Progenitor cell of endocrine pancreas (in vitro differentiated cells): ENCODE measurements at places on chromosomes 4 and X. TPM values are rescaled to one million over a fixed set of nuclear protein-coding genes. Genes with fewer than 3 reads are reported as not detected.

GRCh38 chr4:6695660-6696610, 2.3 kb downstream of the S100P start:
- no peak for DNase-seq
- no peaks in the 10 kb centered on the region for H3K27me3 ChIP-seq
- peaks cover 11% of the 10 kb centered on the region for H3K36me3 ChIP-seq
- peak overlapping the region; percentile 72 for H3K27ac ChIP-seq

DNA sequence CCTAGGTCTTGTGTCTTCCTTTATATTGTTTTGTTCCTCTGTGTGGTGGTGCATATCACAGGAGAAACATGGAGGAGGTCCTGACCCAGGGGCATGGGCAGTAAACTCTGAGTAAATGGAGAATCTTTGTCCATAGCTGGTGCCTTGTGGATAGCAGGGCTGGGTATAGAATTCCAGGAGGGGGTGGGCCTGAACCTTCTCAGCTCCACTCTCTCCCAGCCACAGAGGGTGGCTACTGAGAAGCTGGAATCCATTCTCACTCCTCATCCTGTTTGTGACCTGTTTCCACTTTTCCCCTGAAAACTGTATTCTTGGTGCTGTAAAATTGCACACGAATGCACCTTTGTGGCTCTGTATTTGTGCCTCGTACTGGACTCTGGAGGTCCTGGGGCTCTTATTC, 47.7 kb upstream of the ADRA2C start:
- no peaks in the 10 kb centered on the region for H3K36me3 ChIP-seq
- H3K4me3 ChIP-seq = no peak overlapping the region
- DNase-seq = no peak

DNA sequence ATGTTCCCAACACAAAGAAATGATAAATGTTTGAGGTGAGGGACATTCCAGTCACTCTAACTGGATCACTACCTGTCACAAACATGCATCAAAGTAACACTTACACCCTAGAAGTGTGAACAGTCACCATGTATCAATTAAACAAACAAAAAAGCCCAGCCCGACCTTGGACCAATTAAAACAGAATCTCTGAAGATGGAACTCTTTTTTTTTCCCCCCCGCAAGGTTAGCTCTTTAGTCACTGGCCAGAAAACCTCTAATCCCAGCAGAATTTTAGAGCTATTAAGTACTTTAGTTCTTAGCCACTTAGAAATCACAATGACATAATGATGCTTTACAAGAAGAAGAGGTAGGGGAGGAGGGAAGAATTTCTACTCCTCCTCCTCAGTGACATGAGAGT, 154.5 kb downstream of the PALLD start:
- H3K27me3 ChIP-seq = no peaks in the 10 kb centered on the region
- no peaks in the 10 kb centered on the region for H3K36me3 ChIP-seq
- no peak overlapping the region for H3K27ac ChIP-seq
- no peak for DNase-seq

DNA sequence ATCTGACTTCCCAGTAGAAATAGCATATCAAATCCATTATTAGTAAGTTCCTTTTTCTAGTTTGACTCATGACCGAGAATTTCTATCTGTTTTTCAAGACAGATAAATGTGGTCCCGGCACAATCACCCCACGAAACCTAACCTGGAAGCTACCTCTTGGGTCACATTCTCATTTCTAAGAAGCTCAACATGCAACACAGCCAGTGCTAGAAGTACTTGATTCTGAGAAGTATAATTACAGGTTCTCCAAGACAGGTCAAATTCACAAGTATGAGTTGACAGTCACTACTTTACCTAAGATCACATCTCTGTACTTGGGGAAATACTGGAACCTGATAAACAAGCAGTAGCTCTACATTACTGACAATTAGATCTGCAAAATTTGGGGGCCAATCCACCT, 54.0 kb upstream of the PLAC1 start:
- H3K36me3 ChIP-seq = no peaks in the 10 kb centered on the region
- H3K4me3 ChIP-seq = no peak overlapping the region
- H3K27me3 ChIP-seq = no peaks in the 10 kb centered on the region
- H3K4me1 ChIP-seq = peaks cover 20% of the 10 kb centered on the region
- no peak overlapping the region for H3K27ac ChIP-seq
- DNase-seq = no peak

DNA sequence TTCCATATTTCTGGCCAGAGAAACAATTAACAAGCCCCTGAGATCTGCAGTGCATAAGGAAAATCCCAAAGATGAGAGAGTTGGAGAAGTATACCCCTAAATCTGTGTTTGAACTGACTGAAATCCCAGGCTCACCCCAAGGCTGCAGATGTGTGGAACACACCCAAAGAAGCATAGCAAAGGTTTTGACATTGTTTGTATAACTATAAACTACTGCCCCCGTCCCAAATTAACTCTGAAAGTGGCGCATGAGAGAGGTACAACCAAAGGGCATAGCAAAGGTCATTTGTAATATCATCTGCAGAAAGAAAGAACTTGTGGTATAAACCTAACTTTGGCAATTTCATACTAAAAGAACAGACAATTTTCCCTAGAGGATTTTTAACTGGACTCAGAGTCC, 157.9 kb downstream of the DCAF12L1 start:
- H3K36me3 ChIP-seq = peaks cover 1% of the 10 kb centered on the region
- no peak overlapping the region for H3K4me3 ChIP-seq
- H3K27me3 ChIP-seq = no peaks in the 10 kb centered on the region
- H3K27ac ChIP-seq = no peak overlapping the region

DNA sequence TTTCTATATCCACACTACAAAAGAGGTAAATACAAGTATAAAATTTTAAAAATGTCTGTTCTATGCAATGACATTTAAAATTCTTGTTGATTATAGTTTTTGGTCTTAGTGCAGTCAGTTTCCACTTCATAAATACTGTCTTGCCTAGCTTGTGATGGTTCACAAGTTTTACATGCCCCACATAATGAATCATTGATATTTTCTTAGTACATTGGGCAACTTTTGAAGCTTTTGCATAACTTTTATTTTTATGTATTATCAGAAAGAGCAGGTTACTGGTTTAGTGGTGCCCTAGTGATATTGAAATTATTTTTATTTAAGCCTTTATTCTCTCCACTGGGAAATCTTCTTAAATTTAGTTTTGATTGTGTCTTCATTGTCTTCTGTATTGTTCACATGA, 388.0 kb downstream of the CCSER1 start:
- no peaks in the 10 kb centered on the region for H3K36me3 ChIP-seq
- no peaks in the 10 kb centered on the region for H3K27me3 ChIP-seq
- H3K4me3 ChIP-seq = no peak overlapping the region
- no peaks in the 10 kb centered on the region for H3K4me1 ChIP-seq

GRCh38 chrX:132756439-132756838, 202.0 kb downstream of the HS6ST2 start:
- H3K36me3 ChIP-seq = no peaks in the 10 kb centered on the region
- no peak overlapping the region for H3K27ac ChIP-seq
- peaks cover 16% of the 10 kb centered on the region for H3K27me3 ChIP-seq
- H3K4me1 ChIP-seq = peaks cover 1% of the 10 kb centered on the region
- DNase-seq = no peak

DNA sequence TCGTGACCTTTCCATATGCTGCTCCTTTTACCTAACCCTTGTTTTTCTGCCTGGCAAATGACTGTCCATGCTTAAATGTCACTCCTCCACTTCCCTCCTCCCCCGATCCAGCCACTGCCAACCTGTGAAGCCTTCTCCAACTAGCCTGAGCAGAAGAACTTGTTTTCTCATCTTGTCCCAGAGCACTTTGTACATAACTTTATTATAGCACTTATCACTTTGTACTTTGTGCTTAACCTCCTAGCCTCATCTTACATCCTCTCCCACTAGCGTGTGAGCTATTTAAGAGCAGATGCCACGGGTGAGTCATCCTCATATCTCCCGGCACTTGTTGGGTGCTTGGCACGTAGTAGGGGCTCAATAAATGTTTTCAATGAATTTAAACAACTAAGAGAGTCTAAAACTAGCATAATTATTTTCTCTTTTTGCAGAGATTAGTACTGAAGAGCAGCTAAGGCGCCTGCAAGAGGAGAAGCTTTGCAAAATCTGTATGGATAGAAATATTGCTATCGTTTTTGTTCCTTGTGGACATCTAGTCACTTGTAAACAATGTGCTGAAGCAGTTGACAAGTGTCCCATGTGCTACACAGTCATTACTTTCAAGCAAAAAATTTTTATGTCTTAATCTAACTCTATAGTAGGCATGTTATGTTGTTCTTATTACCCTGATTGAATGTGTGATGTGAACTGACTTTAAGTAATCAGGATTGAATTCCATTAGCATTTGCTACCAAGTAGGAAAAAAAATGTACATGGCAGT, 46.9 kb downstream of the XIAP start:
- H3K4me3 ChIP-seq = no peak overlapping the region
- H3K4me1 ChIP-seq = no peaks in the 10 kb centered on the region
- DNase-seq = no peak

DNA sequence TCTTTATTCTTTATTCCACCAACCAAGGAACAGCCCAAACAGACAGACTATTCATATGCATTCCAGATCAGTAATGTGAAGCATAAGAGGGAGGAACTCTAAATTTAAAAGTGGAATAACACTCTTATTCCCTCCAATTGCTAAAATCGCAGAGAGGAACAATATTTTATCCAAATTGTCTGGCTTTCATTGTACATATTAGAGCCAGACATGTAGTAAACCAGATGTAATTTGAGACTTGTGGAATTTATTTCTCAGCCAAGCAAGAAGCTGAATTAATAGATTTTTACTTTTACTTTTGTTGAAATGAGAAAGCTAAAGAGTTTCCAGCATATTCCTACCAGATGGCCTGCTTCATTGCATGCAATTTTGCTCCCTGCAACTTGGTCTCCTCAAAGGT, 674.6 kb upstream of the SLIT2 start:
- H3K4me3 ChIP-seq = no peak overlapping the region
- no peak overlapping the region for H3K27ac ChIP-seq

- no peak for DNase-seq
- H3K27ac ChIP-seq = no peak overlapping the region
- no peak overlapping the region for H3K4me3 ChIP-seq
- no peaks in the 10 kb centered on the region for H3K4me1 ChIP-seq
- H3K36me3 ChIP-seq = no peaks in the 10 kb centered on the region
Measured at GRCh38 chr4:52102587-52102986, 51.5 kb downstream of the SPATA18 start.

DNA sequence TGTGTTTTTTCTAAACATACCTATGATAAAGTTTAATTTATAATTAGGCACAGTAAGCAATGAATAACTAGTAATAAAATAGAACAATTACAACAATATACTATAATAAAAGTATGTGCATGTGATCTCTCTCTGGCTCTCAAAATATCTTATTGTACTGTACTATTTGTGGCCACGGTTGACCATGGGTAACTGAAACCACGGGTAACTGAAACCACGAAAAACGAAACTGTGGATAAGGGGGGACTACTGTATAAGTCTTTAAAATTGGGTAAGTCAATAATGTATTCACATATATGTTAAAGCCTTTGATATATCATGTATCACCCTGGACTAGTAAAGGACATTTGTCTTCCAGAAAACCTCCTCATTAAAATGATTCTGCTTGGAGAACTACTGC, 20.0 kb downstream of the TMEM154 start:
- peaks cover 6% of the 10 kb centered on the region for H3K36me3 ChIP-seq
- H3K27me3 ChIP-seq = peaks cover 3% of the 10 kb centered on the region
- H3K27ac ChIP-seq = no peak overlapping the region
- H3K4me1 ChIP-seq = no peaks in the 10 kb centered on the region
- no peak for DNase-seq
- H3K4me3 ChIP-seq = no peak overlapping the region

GRCh38 chr4:162957521-162958143, 209.1 kb downstream of the NAF1 start:
- H3K27ac ChIP-seq = no peak overlapping the region
- no peak overlapping the region for H3K4me3 ChIP-seq
- no peaks in the 10 kb centered on the region for H3K4me1 ChIP-seq
- H3K27me3 ChIP-seq = no peaks in the 10 kb centered on the region
- no peaks in the 10 kb centered on the region for H3K36me3 ChIP-seq

GRCh38 chrX:6930307-6930849, 217.1 kb upstream of the STS start:
- H3K4me1 ChIP-seq = peaks cover 1% of the 10 kb centered on the region
- no peak overlapping the region for H3K4me3 ChIP-seq
- peaks cover 1% of the 10 kb centered on the region for H3K36me3 ChIP-seq
- H3K27me3 ChIP-seq = no peaks in the 10 kb centered on the region

DNA sequence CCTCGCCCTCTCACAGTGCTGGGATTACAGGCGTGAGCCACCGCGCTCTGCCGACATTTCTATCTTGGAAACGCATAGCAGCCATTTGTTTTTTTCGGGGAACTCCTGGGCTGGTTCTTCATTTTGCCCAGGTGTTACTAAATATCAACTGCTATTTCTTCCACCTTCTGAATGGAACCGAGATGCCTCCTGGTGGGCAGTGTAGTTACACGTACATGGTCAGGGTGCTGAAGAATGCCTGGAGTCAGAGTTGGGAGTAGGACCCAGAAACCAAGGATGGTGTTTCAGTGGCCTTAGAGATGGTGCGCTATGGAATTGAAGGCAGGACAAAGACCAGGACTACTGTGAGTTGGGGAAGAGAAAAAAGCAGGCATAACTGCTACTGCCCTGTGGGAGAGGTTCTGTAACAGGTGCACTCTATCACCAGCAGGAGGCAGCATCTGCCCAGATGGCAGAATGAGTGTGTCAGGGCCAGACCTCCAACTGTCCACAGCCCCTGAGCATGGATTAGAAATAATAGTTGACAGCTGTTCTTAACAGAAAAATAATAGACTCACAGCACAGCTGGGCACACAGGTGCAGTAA, 81.7 kb downstream of the ZC4H2 start:
- H3K27me3 ChIP-seq = no peaks in the 10 kb centered on the region
- no peak overlapping the region for H3K27ac ChIP-seq
- no peaks in the 10 kb centered on the region for H3K4me1 ChIP-seq
- H3K4me3 ChIP-seq = no peak overlapping the region
- peaks cover 2% of the 10 kb centered on the region for H3K36me3 ChIP-seq

DNA sequence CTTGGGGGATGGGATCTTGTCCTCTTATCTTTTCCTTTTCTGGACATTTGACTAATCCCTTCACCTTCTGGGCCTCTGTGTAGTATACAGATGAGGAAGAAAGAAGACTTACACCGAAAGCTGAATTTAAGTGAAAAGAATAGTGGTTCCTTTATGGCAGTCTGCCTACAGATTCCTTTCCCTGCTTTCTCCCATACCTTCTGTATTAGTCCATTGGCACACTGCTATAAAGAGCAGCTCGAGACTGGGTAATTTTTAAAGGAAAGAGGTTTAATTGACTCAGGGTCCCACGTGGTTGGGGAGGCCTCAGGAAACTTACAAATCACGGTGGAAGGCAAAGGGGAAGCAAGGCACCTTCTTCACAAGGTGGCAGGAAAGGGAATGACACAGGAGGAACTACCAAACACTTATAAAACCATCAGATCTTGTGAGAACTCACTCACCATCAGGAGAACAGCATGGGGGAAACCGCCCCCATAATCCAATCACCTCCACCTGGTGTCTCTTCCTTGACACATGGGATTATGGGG, 34.0 kb upstream of the CD38 start:
- H3K27ac ChIP-seq = no peak overlapping the region
- H3K4me1 ChIP-seq = no peaks in the 10 kb centered on the region
- H3K27me3 ChIP-seq = no peaks in the 10 kb centered on the region
- no peaks in the 10 kb centered on the region for H3K36me3 ChIP-seq
- H3K4me3 ChIP-seq = no peak overlapping the region

Gene SPATA4
- total RNA-seq = 0.33 and 0.93 TPM in 2 replicates
